ENCODE measurements at places on chromosomes 6 and 20.

DNA sequence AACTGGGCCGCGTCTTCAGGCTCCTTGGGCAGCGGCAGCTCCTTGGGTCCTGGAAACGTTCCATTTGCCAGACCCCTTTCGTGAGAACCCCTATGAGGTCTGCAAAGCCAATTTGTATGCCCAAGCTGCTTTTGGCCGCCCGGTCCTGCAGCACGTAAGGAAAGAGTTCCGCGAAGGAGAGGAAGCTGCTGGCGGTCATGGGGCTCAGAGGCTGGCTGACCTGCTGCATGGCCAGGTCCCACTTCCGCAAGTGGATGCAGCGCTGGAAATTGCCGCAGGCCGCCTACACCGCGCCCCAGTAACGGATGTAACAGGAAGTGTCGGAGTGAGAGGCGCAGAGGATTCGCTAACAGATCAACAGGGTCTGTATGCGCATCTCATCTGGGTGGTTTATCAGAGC lies 18.8 kb downstream of the RFPL4B start:
- no peak for DNase-seq

DNA sequence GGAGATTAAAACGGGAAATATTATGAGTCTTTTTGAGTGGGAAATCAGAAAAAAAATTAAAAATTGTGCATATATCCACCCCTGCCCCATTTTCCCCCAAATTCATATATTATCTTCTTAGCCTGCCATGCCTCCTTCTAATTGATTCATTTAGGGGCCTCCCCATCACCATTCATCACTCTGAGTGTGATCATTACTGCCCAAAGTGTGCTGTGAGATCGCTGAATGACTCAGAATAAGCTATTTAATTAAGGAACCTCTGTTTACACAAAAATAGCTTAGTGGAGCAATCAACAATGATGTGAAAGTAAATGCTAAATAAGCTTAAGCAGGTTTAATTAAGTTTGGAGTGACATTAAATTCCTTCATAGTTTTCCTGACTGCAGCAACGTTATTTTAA lies 645.5 kb downstream of the GRIK2 start:
- no peak for DNase-seq

GRCh38 chr6:100796049-100796823 lies 84.9 kb downstream of the ASCC3 start:
- DNase-seq, result no peak

- DNase-seq, result peak; percentile 65
These were observed 659 bp downstream of the CEP85L start for GRCh38 chr6:118650582-118651281.

GRCh38 chr20:856361-856775 lies 22.9 kb downstream of the FAM110A start:
- no peak for DNase-seq

DNA sequence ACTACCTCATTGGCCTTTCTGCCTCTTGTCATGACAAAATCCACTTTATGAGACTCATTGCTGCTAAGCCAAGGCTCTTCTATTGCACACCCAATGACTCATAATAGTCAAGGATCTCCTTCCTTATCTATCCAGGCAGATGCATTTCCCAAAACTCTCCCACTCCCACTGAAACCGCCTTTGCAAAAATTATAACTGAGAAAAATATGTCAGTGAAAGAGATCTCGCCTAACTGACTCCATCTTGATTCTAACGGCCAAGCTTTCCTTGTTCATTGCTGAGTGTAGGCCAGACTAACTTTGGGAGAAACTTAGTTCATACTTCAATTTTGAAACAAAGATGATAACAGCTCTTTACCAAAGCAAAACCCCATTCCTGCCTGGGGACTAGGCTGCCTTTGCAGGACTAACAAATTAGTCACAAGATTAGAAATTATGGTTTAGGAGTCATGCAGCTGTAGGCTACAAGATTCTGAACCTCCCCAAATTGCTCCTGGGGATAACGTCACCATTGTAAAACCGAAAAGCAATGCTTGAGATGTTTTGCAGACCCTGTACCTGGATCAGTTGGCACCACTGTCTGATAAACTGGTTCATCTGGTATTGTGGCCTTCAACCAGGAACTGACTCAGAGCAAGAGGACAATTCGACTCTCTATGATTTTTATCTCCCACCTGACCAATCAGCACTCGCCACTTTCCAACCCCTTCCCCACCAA lies 47.1 kb downstream of the HAO1 start:
- DNase-seq, result no peak

DNA sequence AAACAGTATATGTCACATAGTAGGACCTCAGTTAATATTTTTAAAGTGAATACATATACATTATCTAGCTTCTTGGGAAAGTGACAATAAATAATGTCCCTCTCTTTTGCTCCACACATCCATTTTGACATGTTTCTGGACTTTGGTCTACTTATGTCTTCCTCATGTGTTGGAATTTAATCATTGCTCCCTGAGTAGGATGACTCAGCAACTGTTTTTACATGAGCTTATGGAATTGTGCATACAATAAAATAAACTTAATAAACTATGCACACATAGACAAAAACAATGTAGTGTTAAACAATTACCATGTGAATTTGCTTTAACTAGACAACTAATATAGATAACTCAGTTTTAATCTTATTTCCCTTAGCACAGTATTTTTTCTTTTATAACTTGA lies 503.8 kb downstream of the TFAP2B start:
- DNase-seq, result no peak

- DNase-seq, result no peak
These were observed 44.5 kb downstream of the RBM38 start for GRCh38 chr20:57435498-57436222.

DNA sequence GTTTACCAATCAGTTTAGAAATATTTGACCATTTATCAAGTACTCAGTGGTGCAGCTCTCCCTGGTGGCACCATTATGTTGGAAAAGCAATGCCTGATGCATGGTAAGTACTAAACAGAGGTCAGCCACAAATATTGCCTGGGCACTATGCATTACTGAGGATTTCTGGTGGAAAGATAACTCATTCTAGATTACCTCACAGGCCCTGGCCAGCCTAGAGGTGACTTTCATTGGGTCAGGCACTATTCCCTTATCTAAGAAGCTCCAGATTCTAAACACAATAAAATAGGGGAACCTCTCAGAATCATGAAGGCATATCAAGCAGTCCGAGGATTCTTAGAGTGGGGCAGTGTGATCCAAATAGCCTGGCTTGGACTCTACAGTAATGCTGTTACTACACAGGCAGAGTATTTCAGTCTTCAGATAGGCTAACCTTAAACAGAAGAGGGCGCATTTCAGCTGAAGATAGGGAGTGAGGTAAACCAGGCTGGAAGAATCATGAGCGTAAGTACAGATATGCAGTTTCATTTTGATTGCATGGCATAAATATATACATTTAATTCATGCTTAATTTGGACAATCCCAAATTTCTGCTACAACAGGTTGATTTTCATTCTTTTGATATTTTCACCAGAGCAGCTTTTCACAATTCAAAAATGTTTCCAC lies 12.1 kb downstream of the LGSN start:
- DNase-seq, result no peak

DNA sequence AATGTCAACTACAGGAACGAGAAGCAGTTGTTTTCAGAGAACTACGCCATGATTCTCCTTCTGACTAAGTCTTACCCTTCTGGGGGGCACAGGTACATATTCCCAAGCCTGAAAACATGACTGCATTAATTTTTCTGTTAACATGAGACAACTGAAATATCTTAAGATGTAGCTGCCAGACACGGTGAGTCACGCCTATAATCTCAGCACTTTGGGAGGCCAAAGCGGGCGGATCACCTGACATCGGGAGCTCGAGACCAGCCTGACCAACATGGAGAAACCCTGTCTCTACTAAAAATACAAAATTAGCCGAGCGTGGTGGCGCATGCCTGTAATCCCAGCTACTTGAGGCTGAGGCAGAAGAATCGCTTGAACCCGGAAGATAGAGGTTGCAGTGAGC lies 21.7 kb downstream of the TBC1D20 start:
- DNase-seq, result no peak

- no peak for DNase-seq
These were observed 29.1 kb downstream of the HECA start for GRCh38 chr6:139164001-139164400.

DNA sequence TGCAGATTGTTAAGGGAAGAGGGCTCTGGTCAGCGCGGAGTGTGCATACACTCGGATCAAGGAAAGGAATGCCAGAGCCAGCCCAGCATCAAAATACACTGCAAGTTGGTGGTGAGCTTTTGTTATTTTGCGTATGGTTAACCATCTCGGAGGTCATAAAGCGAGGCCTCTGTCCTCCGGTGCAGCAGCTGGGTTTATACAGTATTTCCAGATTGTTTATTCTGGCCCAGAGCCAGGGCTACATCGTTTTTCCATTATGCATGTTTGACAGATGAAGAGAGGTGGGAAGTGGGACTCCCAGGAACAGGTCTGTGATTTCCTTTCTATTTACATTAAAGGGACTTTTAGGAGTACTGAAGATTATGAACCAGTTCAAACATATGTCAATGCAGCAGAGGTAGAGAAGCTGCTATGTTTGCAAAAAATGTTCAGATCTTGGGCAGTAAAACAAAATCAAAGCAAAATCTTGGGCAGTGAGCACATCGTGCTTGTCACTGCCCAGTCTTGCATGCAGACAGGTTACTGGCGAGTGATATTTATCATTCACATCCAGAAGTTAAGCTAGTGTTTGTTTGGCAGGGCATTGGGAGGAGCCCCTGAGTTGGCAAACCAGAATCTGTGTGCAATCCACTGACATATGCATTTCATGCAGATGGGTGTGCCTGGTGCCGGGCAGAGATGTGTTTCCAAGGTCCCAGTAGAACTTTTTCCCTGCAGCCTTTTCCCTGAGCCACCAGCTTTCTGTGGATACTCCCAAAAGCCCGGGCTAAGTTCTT lies 256.3 kb upstream of the TAB2 start:
- DNase-seq, result no peak

GRCh38 chr20:1568163-1568490 lies 10.6 kb upstream of the SIRPD start:
- DNase-seq, result no peak

DNA sequence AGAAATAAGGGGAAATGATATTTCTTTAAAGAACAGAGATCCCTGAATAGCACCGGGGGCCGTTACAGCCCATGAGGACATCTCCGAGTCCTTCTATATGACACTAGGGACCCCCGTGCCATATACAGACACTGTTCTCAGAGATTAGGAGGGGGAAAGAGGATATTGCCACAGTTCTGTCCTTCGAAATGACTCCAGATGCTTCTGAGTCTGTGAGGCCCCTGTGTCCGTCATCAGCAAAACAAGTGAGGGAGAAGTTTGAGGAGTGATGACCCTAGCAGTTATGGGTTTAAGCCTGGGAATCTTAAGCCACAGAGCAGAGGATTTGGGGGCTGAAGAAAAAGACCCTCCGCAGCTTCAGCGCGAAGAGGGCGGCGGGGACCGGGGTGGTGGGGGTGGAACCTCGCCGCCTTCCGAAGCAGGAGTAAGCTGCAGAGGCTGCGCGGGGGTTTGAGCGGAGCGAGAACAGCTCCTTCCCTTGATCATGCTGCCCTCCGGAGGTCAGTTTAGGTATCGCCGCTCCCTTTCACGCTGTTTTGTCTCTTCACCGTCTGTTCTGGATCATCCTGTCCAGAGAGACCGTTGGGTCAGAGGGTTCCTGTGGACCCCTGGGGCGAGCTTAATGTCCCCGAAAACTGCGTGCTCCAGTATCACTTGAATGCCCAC lies 23.6 kb downstream of the VPS52 start:
- peak; percentile 74 for DNase-seq

DNA sequence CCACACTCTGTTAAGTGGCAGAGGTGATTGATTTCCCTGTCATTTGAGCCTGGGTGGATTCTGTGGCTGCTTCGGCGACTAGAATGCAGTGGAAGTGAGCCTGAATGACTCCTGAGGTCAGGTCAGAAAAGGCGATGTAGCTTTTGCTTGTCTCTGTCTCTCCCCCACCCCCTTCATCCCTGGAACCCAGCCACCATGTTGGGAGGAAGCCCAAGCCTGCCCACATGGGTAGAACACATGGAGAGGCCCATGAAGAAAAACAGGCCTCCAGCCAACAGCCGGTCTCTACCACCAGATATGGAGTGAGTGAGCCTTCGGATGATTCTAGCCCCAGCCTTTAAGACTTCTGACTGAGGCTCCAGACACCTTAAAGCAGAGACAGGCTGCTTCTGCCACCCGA lies 181.0 kb downstream of the TFAP2C start:
- no peak for DNase-seq

DNA sequence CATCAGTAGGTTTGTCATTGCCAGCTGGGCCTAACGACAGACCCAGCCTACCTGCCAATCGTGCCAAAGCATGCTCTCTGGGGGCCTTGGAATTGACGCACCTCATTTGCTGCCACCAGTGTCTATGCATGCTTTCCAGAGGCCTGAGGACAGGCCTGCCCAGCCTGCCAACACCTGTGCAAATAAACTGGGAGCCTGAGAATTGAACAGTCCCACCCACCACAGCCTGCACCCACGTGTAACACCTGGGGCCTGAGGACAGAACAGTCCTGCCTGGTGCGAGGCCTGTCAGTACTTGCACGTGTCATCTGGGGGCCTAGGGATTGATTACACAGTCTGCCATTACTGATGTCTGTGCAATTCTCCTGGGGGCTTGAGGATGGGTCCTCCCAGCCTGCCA lies 6.2 kb upstream of the RNF217 start:
- no peak for DNase-seq

DNA sequence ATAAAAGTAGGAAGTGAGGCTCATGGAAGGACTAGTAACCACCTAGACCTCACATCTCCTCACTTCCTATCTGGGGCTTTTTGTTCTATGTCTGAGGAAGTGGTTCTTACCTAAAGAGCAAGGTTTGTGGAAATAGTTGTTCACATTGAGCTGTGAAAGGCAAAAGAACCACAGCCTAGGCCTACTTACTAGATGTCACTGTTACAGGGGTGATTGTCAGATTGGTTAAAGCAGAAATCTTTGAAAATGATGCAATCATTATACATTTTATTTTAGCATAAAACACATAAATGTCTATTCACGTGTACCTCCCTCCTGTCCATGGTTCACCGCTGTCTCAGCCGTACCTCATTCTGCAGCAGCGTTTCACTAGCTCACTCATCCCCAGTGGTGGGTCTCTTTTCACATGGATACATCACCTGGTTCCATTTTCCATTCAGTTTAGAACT lies 268.8 kb downstream of the TMEM242 start:
- DNase-seq, result no peak

GRCh38 chr20:17905544-17905943 lies 63.0 kb downstream of the SNX5 start:
- DNase-seq, result no peak

- DNase-seq, result peak; percentile 35
These were observed 184.7 kb downstream of the CDH4 start for GRCh38 chr20:61436667-61437279.

GRCh38 chr6:145809785-145810184 lies 4.8 kb downstream of the FBXO30 start:
- DNase-seq, result no peak

GRCh38 chr20:33655164-33655563 lies 7.0 kb upstream of the C20orf144 start:
- no peak for DNase-seq

Data from nucleus accumbens (tissue), 56 donors.